ENCODE measurements at places on chromosomes 2 and 18.

DNA sequence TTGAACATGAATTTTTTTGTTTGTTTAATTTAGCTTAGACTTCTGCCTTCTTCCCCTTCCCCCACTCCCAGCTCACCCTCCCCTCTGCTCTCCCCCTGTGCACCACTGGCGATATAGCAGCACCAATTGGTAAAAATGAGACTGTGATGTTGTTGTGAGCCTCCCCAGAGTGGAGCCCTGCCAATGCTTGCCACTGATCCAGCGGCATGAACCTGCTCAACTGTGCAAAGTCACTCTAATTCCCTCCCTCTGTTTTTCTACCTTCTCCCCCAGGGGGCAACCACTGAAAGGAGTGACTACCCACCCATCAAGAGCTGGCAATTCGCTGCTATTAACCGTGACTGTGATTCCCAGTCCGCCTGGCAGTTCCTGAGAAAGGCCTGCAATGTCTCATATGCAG is 30.2 kb downstream of the KLHL14 start:
- no peak for DNase-seq

GRCh38 chr2:104749856-104750460 is 104.0 kb upstream of the POU3F3 start:
- no peak for DNase-seq

DNA sequence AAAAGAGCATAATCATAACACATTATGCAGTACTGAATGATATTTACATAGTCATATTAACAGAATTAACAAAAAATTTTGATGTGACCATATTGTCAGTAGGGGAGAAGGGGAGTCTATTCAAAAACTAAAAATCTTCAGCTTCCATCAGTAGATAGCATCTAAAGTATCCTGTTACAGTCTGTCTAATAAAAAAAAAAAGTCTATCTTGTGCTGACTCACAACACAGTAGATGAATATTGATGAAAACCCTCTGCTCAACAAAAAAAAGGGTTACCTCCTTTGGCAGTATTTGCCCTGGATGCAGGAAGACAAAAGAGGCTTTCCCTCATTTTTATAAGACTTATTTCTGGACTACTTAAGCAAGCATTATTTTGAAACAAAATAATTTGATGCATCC is 27.3 kb downstream of the GRB14 start:
- no peak for DNase-seq

GRCh38 chr2:167142554-167142953 is 254.3 kb downstream of the XIRP2 start:
- no peak for DNase-seq

- no peak for DNase-seq
Observed at GRCh38 chr2:221205103-221205673, 366.9 kb downstream of the EPHA4 start.
